Brain (organoid and tissue), 16 donors: ENCODE measurements at places on chromosomes 7 and 10. TPM values are rescaled to one million over a fixed set of nuclear protein-coding genes. Genes with fewer than 3 reads are reported as not detected.

CALD1 gene
- polyA plus RNA-seq: 15.5 TPM

DNA sequence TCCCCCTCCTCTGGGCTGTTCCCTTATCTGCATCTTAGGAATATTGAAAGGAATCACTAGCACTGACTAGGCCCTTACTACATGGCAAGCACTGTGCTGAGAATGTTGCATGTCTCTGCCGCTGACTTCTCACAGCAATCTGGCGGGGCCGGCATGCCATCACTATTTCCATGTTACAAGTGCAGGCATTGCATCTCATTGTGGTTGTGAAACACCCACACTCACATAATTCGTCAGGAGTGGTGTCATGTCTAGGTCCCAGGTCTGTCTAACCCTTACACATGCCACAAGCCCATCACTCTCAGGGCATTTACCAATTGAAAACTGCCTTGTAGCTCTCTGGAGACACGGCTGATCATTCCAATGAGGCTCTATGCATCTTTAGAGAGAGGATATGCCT, 8.5 kb upstream of the IL2RA start:
- DNase-seq: no peak

CDHR1 gene
- 6.4 TPM for polyA plus RNA-seq

COL1A2 gene
- polyA plus RNA-seq: 36.7 TPM

HOGA1 gene
- 1.4 TPM for polyA plus RNA-seq

- DNase-seq: no peak
These were observed 758 bp downstream of the DPCD start for GRCh38 chr10:101588879-101589278.

DNA sequence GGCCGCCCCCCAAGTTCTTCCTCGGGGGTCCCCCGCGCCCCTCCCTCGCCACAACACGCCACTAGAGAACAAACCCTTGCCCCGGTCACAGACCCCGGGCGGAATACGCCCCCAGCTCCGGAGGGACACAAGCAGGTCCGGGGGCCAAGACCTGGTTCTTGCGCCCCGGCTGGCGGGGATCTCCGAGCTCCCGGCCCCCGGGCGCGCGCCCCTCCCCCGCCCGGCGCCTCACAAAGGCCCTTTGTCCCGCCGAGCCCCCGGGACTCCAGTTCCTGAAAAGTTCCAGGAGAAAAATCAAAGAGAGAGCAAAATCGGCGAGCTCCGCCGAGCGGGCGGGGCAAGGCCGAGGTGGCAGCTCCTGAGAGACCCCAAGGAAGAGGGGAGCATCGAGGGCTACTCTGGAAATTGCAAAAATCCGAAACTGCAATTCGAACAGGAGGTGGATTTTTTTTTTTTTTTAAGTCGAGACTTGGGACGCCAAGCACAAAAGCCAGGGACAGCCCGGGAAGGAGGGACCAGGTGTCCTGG, 4.0 kb downstream of the TNRC18 start:
- DNase-seq: peak; percentile 74

- no peak for DNase-seq
These were observed 92.6 kb downstream of the CREM start for GRCh38 chr10:35219292-35219691.

GRCh38 chr10:67668448-67668847, 27.5 kb downstream of the CTNNA3 start:
- DNase-seq: no peak

DNA sequence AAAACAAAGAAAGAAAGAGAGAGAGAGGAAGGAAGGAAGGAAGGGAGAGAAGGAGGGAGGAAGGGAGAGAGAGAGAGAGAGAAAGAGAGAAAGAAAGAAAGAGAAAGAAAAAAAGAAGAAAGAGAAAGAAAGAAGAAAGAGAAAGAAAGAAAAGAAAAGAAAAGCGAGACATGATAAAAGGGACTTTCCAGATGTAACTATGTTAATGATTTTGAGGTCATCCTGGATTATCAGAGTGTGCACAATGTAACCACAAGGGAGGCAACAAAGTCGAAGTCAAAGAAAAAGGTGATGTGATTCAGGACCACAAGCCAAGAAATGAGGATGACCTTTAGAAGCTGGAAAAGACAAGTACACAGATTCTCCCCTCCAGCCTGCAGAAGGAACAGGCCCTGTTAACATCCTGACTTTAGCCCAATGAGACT, 48.9 kb upstream of the PAX2 start:
- DNase-seq: no peak

FAM24A gene
- not detected for polyA plus RNA-seq

DNA sequence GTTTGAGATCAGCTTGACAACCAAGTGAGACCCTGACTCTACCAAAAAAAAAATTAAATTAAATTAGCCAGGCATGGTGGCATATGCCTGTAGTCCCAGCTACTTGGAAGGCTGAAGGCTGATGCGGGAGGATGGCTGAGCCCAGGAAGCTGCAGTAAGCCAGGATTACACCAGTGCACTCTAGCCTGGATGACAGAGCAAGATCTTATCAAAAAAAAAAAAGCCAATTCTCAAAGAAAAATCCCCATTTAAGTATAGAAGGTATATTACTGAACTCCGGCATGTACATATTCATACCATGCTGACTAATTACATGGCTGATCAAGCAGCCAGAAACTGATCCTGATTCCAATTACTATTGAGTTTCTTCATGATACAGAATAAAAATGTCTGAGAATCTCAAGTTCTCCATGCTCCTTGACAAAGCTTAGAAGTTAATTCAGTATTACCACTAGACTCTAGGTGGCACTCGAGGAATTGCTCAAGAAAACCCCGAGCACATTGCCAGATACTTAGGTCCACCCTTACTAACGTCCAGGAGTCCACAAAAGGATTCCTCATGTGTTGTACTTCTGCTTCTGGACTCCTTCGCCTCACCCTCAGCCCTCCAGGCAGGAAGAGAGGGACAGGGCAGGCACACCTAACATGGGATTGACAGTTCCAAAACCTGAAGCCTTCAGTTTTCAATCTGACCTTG, 148.9 kb downstream of the PARD3 start:
- peak; percentile 81 for DNase-seq

DNA sequence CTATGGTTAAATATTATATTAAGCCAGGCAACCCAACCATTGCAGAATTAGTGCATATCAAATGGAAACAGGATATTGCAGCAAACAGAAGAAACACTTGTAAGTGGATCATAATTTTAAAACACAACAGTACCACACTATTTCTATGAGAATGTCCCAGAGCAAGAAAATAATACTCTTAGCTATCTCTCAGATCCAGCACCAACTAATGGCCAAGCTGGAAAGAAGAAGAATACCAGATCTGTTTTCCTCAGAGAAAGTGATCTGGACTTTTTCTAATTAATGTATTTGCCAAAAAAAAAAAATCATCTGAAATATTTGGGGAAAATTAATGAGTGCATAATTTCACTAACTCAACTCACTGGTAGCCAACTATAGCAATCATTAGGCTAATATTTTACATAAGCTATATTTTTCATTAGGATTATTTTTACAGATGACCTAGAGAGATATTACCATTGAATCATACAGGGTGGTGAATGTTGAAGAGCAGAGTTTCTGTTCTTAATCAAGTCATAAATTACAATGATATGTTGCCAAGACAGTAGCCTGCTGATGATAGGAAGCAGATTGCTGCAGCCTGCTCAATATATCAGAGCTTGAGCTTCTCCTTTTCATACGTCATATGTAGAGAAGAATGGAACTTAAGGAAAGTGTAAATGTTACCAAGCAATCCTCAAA, 995.4 kb upstream of the LRRN3 start:
- no peak for DNase-seq

STK32C gene
- polyA plus RNA-seq: 72.6 TPM

SORCS1 gene
- 0.71 TPM for polyA plus RNA-seq

HMX2 gene
- 18.3 TPM for polyA plus RNA-seq

OR2A5 gene
- not detected for polyA plus RNA-seq

MOGAT3 gene
- polyA plus RNA-seq: not detected

- DNase-seq: no peak
These were observed 156.6 kb downstream of the RPS24 start for GRCh38 chr10:78190051-78190825.

GRCh38 chr7:1017586-1018333, 26.6 kb upstream of the GPR146 start:
- DNase-seq: no peak

- DNase-seq: no peak
These were observed 79.0 kb downstream of the SDK1 start for GRCh38 chr7:3380034-3380433.

DNA sequence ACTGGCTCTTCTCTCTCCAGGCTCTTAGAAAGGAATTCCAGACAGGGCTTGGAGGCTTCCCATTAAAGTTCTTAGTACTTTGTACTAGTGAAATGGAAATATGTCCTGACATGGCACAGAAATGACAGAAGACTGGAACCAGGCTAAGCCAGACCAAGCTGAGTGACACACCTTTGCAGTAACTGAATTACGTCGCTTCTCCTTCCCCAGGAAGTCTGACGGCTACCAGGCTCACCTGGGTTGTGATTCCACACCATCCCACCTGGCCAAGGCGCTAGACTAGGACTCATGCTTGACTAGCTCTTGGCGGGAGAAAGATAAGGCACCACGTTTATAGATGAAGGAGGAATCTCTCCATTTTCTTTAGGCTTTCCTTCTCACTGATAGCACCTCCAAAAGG, 50.7 kb upstream of the KCNIP2 start:
- no peak for DNase-seq

- peak; percentile 46 for DNase-seq
These were observed 110.6 kb upstream of the EFCAB10 start for GRCh38 chr7:105691680-105692564.

DOCK1 gene
- polyA plus RNA-seq: 10.6 TPM

DNA sequence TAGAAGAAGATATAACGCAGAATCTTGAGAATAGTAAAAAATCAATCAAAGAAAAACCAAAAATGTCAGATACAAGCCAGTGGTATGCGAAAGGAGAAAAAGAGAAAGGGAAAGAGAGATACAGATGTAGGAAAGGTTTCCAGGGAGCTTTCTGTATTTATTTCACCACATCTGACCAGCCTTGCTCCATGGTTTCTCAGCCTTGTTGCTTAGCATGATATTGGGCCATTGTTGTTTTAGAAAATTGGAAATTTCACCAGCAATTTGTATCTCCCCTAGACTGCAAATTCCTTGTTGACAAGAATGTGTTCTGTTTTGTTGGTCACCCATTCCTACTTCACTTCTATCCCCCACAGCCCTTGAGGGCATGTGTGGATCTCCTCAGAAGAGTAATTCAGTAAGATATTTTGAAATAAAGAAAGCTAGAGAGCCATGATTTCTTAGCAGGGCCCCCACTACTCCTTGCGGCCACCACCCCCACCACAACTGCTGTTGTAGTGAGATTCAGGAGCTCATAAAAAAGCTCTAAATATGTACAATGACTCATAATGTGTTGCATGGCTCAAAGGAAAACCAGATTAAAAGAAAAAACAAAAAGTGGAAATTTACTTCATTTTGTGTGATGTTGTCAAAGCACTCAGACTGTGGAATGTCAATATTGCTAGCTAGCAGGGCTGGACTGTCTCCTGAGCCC, 138.7 kb downstream of the CHRM2 start:
- DNase-seq: no peak

- no peak for DNase-seq
These were observed 442.8 kb upstream of the NPVF start for GRCh38 chr7:25671111-25671510.

GRCh38 chr7:127933146-127933545, 98.1 kb downstream of the LRRC4 start:
- peak; percentile 56 for DNase-seq

DNA sequence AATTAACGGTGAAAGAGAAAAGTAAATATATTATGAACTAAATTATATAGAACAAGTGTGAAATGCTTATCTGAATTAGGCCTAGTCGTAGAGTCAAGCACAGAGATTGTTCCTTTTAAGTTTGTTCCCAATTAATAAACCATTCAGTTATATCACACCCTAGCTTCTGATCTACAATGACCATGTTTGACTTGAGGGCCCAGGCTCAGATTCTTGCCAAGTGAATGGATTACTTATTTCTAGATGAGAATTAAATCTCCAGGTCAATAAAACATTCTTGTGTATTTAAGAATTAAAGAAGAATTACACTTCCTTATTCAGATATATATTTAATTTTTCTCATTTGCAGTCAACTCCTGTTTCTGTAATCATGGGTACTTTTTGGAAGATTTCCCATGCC, 37.4 kb upstream of the ARL4A start:
- no peak for DNase-seq

DNA sequence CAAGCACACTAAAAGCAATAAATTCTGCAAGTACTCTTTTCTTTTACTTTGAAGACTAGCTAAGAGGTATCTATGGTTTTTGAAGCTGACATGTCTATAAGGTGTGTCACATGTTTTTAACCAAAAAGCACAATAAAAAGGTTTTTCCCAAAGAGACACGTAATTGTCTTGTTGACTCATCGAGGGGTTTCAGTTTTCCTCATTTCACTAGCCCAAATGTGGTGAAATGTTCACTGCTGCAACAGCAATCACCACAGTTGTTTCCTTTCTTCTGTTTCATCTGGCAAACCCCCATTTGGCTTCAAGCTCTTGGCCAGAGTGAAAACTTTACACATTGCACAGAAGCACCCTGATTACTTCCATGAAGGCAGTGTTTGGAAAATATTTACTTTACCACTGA, 3.8 kb upstream of the HOXA4 start:
- no peak for DNase-seq

DNA sequence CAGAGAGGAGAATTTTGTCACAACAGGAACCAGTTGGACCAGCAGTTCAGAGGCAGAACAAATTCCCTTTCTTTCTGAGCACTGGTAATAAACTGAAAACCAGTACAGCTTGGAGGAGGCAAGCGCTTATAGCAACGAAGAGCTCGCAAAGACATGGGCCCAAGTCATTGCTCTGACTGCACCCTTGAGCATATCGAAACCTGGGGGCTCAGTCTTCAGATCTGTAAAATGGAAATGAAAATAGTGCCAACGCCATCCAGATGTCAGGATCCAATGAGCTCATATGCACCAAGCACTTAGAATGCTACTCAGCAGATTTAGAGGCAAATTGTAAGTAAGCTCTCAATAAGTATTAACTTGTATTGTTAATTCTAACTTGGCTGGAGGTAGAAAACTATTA, 14.4 kb upstream of the CALU start:
- no peak for DNase-seq

SDK1 gene
- polyA plus RNA-seq: 62.9 TPM

GRCh38 chr7:127527561-127527960, 57.8 kb downstream of the GCC1 start:
- DNase-seq: no peak

GRCh38 chr10:51035344-51035743, 38.9 kb upstream of the PRKG1 start:
- DNase-seq: no peak
